ENCODE measurements at places on chromosomes 5 and 9.

GRCh38 chr9:128182893-128183588, 8.3 kb downstream of the CIZ1 start:
- DNase-seq: no peak

DNA sequence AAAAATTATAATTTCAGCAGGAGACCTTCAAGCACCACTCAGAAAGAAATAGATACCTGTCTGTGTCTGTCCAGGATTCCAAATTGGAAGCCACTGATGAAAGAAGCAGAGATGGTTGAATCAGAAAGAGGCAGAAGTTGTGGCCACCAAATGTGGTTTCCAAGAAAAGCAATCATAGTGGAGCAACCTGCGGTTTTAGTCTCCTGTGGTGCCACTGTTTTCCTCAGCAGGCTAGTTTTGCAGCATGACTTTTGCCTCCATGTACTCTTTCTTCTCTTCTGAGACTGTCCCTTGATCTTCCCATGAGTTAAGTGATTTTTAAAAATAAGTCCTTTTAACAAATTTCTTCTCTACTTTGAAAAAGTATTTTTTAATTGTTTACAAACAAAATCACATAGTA, 535.8 kb downstream of the CYLC2 start:
- no peak for DNase-seq

DNA sequence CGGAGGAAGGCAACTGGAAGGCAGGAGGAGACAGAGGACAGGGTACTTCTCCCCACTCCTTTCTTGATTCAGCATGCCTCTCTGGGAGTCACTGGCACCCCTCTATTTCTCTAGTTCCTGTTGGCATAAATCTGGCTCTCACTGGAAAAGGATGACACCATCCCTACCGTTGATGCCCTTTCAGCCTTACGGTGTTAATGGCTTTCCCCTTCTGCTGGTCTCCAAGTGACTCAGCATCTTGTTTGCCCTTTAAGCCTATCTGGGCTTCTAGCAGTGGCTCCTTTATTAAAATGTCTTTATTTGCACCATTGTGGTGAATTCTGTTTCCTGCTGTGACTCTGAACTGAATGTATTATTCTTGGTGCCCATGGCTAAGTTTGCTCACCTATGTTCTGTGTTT, 227.3 kb upstream of the GLRA1 start:
- DNase-seq: no peak

DNA sequence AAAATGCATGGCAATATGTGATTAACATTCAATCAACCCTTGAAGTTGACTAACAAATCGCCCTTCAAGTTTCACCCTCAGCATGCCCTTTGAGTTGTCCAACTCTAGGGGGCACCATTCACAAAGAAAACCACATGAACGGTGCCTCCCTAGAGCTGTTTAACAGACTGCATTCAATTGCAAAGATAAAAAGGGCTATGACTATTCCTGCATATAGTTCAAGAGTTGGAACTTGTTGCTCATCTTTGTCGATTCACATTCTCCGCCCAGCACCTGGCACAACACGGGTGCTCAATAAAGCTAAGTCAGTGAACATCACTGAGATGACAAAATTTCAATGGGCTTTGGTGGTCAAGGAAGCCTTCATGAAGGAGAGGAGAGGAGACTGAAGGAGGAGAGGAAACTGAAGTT, 69.6 kb upstream of the SLC30A5 start:
- DNase-seq: no peak

DNA sequence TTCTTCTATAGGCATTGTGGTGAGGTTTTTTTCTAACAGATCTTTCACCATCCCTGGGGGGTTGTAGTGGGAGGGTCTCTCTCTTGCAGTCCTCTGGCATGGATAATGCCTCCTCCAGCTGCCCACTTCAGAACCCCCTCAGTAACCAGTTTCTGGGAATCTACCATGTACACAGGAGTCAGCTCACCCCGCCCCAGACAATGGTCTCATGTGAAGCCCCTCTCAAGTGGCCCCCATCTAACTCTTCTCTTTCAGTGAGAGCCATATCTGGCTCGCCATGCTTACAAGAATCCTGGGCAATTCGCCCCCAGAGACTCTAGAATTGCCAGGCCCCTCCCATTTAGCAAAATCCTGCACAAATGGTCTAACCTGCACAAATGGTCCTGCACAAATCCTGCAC, 144.4 kb upstream of the FSTL4 start:
- no peak for DNase-seq

DNA sequence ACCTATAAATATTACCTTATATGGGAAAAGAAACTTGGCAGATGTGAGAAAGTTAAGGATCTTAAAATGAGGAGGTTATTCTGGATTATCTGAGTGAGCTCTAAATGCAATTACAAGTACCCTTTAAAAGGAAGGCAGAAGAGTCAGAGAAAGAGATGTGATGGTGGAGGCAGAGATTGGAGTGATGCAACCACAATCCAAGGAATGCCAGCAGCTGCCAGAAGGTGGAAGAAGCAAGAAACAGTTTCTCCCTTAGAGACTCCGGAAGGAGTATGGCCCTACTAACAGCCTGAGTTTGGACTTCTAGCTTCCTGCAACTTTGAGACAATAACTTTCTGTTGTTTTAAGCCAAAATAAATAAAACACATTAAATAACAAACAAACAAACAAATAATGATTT, 108.7 kb upstream of the PRLR start:
- DNase-seq: no peak

DNA sequence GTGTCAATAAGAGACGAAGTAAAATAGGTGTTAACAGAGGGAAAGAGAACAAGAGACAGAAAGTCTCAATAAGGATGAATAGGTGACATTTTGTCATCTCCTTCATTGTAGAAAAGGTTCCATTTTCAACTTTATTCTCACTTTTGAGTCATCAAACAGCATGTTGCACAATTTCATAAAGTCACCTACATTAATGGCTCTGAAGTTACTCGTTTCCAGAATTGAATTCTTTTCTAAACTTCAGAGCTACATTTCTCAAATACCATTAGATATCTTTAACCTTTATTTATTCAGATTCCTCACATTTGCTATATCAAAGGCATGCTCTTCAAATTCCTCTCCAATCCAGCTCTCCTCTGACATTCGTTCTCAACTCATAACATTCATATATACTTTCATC, 13.1 kb downstream of the ADAMTS6 start:
- no peak for DNase-seq
